ENCODE measurements at places on chromosomes 3 and 15. TPM values are rescaled to one million over a fixed set of nuclear protein-coding genes. Genes with fewer than 3 reads are reported as not detected.

The RAB43 gene
- 1.3 TPM for polyA plus RNA-seq

GRCh38 chr3:7875925-7876324, 625.7 kb upstream of the LMCD1 start:
- no peak for DNase-seq

- peak; percentile 63 for DNase-seq
Observed at GRCh38 chr15:56759450-56759845, 26.1 kb upstream of the ZNF280D start.

DNA sequence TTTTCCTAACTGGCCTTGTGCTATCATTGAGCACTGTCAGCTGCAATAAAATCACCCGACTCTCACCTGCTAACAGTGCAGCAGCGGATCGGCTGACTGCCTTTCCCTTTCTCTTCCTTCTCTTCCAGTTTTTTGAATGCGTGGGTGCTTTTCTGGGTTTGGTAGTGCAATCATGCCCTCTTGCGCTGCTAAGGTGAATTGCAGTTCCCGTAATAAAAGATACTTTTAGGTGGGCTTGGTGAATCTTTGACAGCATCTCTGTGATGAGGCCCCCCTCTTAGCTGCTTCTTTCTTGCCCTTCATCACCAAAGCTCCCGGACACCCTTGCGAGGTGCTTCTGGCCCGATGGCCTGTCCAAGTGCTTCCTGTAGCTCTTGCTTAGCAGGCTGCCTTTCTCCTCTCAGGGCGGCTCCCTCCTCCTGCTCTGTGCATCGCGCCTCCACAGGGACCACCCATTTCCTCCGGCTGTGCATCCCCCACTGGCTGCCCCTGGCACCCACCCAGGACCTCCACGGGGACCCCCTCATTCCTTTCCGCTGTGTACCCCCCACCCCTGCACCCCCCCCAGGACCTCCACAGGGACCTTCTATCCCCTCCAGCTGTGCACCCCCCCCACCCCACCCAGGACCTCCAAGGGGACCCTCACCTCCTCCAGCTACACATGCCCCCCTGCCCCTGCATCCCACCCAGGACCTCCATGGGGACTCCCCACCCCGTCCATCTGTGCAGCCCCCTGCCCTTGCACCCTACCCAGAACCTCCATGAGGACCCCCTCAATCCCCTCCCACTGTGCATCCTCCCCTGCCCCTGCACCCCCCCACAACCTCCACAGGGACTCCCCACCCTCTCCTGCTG, 50.8 kb upstream of the RPL32 start:
- peak; percentile 18 for DNase-seq

The SOX14 gene
- polyA plus RNA-seq = not detected
